ENCODE measurements at places on chromosomes 7 and 10.

GRCh38 chr10:61099756-61100155 is 155.8 kb upstream of the RHOBTB1 start:
- DNase-seq = no peak

DNA sequence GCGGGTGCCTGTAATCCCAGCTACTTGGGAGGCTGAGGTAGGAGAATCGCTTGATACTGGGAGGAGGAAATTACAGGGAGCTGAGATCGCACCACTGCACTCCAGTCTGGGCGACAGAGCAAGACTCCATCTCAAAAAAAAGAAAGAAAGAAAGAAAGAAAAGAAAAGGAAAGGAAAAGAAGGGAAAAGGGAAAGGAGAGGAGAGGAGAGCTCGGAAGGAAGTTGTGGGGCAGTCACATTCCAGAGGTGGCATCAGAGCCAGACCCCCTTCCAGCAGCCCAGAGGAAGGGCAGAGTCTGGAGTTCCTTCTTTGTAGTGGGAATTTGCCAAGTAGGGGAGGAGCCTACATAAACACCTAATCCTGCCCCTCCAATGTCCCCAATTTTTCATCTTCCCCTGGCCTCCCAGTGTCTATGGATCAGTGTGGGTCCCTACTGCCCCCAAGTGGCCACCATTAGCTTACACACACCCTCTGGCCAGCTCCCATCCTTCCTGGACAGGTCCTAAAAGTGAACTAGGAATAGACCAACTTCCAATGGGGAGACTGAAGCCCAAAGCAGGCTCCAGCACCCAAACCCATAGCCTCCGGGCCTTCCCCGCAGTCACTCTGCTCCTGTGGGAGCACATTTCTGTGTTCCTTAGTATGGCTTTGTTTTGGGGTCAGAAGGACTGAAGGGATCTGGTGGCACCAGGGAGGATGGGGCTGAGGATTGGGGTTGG is 39.6 kb upstream of the HSPB1 start:
- no peak for DNase-seq

DNA sequence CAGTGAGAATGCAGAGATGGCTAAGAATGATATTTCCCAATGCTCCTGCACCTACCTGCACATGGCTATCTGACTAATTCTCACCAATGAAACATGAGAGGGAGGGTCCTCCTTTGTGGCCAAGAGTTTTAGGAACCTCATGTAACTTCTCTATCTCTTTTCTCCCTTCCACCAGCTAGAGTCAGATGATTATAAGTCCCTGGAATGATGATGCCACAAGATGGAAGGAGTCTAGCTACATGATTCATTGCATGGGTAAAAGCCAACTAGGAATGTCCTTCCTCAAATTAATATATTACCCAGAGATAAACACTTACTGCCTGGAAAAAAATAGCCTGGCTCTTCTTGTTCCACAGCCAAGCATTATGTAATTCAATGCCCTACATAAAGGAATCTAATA is 55.1 kb upstream of the AASS start:
- no peak for DNase-seq

GRCh38 chr10:97107551-97107950 is 78.2 kb downstream of the SLIT1 start:
- no peak for DNase-seq

GRCh38 chr7:91653286-91653685 is 227.2 kb downstream of the MTERF1 start:
- DNase-seq = no peak

DNA sequence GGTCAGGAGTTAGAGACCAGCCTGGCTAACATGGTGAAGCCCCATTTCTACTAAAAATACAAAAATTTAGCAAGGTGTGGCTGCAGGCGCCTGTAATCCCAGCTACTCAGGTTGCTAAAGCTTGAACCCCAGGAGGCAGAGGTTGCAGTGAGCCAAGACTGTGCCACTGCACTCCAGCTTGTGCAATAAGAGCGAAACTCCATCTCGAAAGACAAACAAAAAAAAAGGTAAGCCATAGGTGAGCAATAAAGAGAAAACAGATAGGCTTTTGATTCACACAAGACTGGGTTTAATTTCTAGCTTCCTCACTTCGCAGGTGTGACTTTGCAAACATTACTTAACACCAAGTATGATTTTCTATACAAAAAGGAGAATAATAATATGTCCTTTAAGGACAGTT is 72.3 kb upstream of the ACBD5 start:
- no peak for DNase-seq

- no peak for DNase-seq
Observed at GRCh38 chr10:45602082-45602730, 70.4 kb downstream of the ZFAND4 start.

- DNase-seq = no peak
Observed at GRCh38 chr7:12504149-12504548, 66.4 kb upstream of the SCIN start.

- DNase-seq = no peak
Observed at GRCh38 chr10:127937069-127937468, 30.2 kb downstream of the PTPRE start.

- no peak for DNase-seq
Observed at GRCh38 chr7:37432281-37432920, 16.3 kb downstream of the ELMO1 start.

All from NK-92 treated with Interleukin-12 subunit alpha and Interleukin-12 subunit beta, amount 100 ng/mL, for 24 hours (cell line).